ENCODE measurements at places on chromosomes 11 and 22.
A peak's percentile ranks its signal among the peaks of the same experiment; 100 is the strongest.

GRCh38 chr11:62124186-62125113 is 639 bp downstream of the INCENP start:
- no peak for DNase-seq

GRCh38 chr11:86593833-86594232 is 78.6 kb downstream of the ME3 start:
- DNase-seq, result no peak

- no peak for DNase-seq
Observed at GRCh38 chr22:17977371-17977770, 47.0 kb downstream of the MICAL3 start.

- DNase-seq, result peak; percentile 7
Observed at GRCh38 chr11:6443269-6444003, 2.6 kb upstream of the HPX start.

- no peak for DNase-seq
Observed at GRCh38 chr11:129224538-129224937, 32.4 kb upstream of the ARHGAP32 start.

GRCh38 chr22:45036154-45036553 is 26.3 kb upstream of the PHF21B start:
- DNase-seq, result peak; percentile 19

- no peak for DNase-seq
Observed at GRCh38 chr11:363948-364761, 5.1 kb upstream of the B4GALNT4 start.

- DNase-seq, result no peak
Observed at GRCh38 chr11:104883342-104883741, 14.9 kb downstream of the CASP12 start.

GRCh38 chr11:117809236-117810055 is 12.4 kb upstream of the DSCAML1 start:
- peak; percentile 50 for DNase-seq

- no peak for DNase-seq
Observed at GRCh38 chr11:25068451-25068850, 571.6 kb downstream of the LUZP2 start.

- no peak for DNase-seq
Observed at GRCh38 chr22:36197514-36198146, 4.0 kb downstream of the APOL4 start.

GRCh38 chr11:131533998-131534397 is 163.6 kb downstream of the NTM start:
- peak; percentile 36 for DNase-seq

Measured in hypothalamus (tissue), 51 donors.